Activated T-helper 1 cell treated with anti-CD3 and anti-CD28 coated beads, Interleukin-12 subunit alpha, Interleukin-12 subunit beta, Interleukin-2, Interleukin-4 antibody, amounts not matched to agents 30 ng/mL and 10 ng/mL and 1 ng/mL, durations not matched to agents 14 hours and 24 hours and 36 hours (primary cell): ENCODE measurements at places on chromosomes 6 and 20. TPM values are rescaled to one million over a fixed set of nuclear protein-coding genes. Genes with fewer than 3 reads are reported as not detected.

- no peak for DNase-seq
- no peaks in the 10 kb centered on the region for H3K27me3 ChIP-seq
- H3K27ac ChIP-seq: no peak overlapping the region
- no peak overlapping the region for H3K4me3 ChIP-seq
Observed at GRCh38 chr6:162899148-162899547, 171.4 kb downstream of the PACRG start.

The LIME1 gene
- total RNA-seq: 12.1 TPM in 2 replicates

The NELFCD gene
- 121 and 135 TPM in 2 replicates for total RNA-seq

DNA sequence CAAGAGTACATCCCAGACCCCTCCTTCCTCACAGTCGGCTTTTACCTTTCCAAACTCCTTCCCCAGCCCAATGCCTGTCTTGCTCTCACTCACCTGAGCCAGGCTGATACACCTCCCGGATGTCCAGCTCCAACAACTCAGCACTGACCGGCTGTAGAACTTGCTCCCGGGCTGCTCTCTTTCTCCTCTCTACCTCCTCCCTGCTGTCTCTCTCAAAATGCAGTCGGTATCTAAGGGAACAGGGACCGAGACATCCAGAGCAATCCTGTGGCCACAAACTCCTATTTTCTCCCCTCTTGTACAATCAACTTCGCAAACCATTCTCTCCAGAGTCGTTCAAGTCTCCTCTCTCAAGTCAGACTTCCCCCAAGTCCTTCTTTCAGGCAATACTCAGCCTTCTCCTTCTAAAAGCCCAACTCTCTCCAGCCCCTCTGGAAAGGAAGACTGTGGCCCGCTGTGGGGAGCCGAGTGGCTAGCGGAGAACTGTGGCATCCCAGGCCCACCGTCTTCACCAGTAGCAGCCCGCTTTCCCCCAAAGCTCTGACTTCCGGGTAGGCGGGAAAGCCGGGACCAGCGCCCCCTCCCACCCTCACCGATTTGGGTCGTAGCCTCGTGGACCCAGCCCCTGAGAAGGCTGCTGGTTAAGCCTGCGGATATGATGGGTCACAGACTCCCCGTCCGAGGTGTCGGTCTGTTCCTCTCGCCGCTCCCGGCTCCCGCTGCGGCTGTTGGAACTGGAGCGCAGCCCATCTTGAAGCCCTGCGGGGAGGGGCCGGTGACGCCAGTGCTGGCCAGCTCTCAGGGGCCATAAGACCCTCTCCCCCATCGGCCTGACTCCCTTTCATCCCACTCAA, 1.1 kb downstream of the GNL1 start:
- H3K36me3 ChIP-seq: peaks cover 52% of the 10 kb centered on the region
- peak overlapping the region; percentile 96 for H3K4me3 ChIP-seq
- peaks cover 36% of the 10 kb centered on the region for H3K4me1 ChIP-seq
- H3K27ac ChIP-seq: peak overlapping the region; percentile 99
- no peaks in the 10 kb centered on the region for H3K27me3 ChIP-seq

- no peak for DNase-seq
- no peak overlapping the region for H3K4me3 ChIP-seq
- no peaks in the 10 kb centered on the region for H3K4me1 ChIP-seq
Observed at GRCh38 chr6:154289818-154290508, 66.6 kb downstream of the IPCEF1 start.

DNA sequence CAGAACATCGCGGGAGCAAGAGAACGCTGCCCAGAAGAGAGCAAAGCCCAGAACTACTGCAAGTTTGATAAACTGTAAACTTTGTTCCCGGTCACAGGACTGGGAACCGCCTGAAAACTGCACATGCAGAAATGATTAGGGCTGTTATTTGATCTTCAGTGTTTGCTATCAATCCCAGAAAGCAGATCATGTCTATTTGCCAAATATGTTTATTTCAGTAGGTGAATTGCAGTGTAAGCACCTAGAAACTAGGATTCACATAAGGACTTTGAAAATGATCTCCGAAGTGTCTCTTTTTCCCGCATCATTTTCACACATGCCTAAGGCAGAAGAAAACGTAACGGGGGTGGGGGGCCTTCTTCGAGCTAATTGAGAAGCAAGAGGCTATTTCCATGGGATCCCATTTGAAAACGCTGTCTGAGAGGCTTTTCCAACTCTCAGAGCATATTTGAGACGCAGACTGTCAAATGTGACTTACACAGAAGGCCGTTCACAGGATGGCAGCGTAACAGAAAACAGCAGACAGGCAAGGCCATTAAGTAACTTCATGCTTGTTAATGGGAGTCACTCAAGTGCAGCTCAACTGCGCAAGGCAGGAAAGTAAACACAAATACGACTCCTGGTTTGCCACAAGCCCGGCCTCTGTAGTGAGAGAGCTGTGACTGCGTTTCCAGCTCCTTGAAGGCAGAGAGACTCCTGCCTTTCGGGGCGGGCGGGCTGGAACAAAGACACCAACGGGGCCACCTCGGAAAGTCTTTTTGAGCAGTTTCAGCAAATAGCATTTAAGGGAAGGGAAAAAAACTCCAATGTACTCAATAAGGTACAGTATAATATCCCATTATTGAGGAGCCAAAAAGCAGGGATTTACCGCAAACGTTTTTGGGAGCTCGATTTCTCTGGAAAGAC, 144.7 kb upstream of the ZNF217 start:
- no peak overlapping the region for H3K27ac ChIP-seq
- H3K4me3 ChIP-seq: no peak overlapping the region
- no peak for DNase-seq
- H3K36me3 ChIP-seq: no peaks in the 10 kb centered on the region
- peaks cover 78% of the 10 kb centered on the region for H3K4me1 ChIP-seq
- H3K27me3 ChIP-seq: no peaks in the 10 kb centered on the region

DNA sequence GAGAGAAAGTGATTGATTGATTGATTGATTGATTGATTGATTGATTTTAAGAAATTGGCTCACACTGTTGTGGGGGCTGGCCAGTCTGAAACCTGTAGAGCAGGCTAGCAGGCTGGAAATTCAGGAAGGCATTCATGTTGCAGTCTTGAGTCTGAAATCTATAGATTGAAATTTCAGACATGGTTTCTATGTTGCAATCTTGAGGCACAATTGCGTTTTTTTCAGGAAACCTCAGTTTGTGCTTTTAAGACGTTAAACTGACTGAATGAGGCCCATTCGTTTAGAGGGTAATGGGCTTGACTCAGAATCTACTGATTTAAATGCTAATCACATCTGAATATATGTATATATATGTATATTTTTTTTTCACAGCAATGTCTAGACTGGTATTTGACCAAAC, 106.3 kb downstream of the STXBP5 start:
- no peaks in the 10 kb centered on the region for H3K4me1 ChIP-seq
- no peak overlapping the region for H3K4me3 ChIP-seq
- H3K27ac ChIP-seq: no peak overlapping the region
- peaks cover 9% of the 10 kb centered on the region for H3K36me3 ChIP-seq
- no peak for DNase-seq

The DNAH8 gene
- total RNA-seq: 0.03 and 0.05 TPM in 2 replicates

GRCh38 chr6:88349511-88349910, 183.4 kb upstream of the CNR1 start:
- no peak overlapping the region for H3K27ac ChIP-seq
- no peak overlapping the region for H3K4me3 ChIP-seq
- H3K4me1 ChIP-seq: no peaks in the 10 kb centered on the region
- DNase-seq: no peak
